ENCODE measurements at places on chromosomes 3 and 15. TPM values are rescaled to one million over a fixed set of nuclear protein-coding genes. Genes with fewer than 3 reads are reported as not detected.

PLA2G4D gene
- total RNA-seq: 0.10 TPM

DAG1 gene
- total RNA-seq: 104 TPM

PLSCR2 gene
- total RNA-seq: not detected

OR5K2 gene
- not detected for total RNA-seq

IMPG2 gene
- total RNA-seq: under 0.01 TPM

Data from M059J (cell line).